ENCODE measurements at places on chromosomes 3 and 15.

- DNase-seq: no peak
Measured at GRCh38 chr15:69515508-69515907, 62.9 kb downstream of the RPLP1 start.

DNA sequence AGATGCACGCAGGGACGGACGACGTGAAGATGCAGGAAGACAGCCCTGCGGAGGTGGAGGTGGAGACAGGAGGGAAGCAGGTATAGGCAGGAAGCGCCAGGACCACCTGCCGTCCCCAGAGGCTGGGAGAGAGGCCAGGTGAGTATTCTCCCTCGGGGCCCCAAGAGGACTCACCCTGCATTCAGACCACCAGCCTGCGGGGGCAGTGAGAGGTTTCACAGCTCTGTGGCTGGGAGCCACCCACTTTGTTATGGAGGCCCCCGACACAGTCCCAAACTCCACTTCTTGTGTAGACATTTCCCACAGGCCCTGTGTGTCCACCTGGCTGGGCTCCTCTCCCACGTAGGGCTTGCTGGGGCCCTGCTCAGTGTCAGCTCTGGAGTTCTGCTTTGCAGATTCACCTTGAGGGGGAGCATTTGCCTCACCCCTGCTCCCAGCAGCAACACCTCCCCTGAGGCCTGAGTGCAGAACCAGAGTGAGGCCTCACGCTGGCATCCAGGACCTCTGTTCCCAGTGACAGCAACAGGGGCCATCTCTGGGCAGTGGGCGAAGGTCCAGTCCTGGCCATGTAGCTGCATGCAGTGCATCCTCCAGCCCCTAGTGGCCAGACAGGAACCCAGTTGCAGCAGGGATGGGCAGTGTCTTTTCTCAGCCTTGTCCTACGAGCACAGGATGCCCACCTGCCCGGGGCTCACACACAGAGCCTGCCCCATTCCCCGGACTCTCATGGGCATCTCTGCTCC is 119.4 kb upstream of the IQSEC1 start:
- no peak for DNase-seq

- DNase-seq: no peak
Measured at GRCh38 chr15:91471468-91471867, 371.4 kb downstream of the SV2B start.

DNA sequence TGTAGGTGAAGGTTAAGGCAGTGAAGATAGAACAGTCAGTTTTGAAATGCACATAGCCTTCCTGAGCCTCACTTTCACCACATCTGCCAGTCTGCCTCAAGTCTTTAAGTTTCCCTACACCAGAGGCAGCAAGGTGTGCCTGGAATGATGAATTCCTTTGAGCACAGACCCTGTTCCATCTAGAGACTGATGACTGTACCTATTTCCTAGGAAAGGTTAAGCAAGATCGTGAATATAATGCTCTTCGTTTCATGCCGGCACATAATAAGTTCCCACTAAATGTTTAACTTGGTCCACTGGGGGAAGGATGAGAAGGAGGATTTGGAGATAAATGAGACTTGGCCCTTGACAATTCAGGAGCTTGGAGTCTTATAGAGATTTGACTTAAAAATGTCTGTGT is 141.9 kb downstream of the LPP start:
- DNase-seq: no peak

GRCh38 chr3:174337227-174337626 is 521.9 kb upstream of the NAALADL2 start:
- no peak for DNase-seq

DNA sequence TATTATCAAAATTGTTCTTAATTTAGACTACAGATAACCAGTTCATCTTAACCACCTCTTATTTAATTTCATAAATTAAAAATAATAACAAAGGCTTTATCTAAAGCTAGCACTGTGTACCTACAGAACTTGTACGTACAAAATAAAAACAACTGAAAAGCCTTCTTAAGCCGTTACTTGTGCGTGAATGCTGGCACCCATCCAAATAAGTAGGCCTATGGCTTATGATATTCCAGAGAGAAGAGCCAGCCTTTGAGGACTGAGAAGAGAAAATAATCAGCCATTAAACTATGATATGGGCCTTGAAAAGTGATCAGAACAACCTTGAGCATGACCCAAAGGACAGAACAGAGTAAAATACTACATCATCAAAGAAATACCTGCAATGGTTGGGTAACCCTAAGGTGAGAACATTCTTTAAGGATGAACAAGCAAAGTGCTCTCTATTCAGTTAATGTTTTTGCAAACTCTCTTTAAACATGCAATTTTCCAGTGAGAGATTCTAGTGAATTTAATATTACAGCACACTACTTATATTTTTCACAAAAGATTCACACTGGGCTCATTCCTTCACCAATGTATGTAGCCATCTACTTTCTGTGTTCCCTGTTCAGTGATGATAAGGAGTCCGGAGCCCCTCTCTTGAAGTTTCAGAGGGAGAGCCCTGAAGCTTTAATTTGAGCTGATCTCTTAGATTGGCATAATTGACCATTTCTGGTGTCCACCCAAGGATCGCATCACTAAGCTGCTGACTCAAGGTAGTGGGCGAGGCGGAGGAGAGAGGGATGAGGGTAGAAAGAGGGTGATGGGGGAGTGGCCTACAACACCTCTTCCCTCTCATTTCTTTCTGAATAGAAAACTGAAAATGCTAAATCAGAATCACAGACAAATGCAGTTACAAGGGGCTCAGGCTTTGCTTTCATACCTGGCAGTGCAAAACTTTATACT is 7.7 kb upstream of the ACTC1 start:
- no peak for DNase-seq

- no peak for DNase-seq
Measured at GRCh38 chr3:73216310-73216709, 154.9 kb downstream of the EBLN2 start.

DNA sequence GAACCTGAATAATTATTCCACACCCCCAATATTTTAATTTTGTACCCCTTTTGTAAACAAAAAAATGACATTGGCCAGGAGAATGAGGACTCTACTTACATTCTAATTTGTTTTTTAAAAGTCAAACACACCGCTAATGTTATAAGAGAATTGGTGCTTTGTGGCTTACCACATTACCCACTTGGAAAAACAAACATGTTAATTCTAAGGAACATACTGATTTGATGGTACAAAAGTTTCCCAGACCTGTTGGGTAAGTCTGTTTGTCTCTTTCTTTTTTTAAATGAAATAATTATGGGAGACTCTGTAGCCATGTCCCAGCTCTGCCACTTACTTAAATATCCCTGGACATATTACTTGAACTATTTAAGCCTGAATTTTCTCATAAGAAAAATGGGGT is 352.5 kb upstream of the C2CD4B start:
- no peak for DNase-seq

DNA sequence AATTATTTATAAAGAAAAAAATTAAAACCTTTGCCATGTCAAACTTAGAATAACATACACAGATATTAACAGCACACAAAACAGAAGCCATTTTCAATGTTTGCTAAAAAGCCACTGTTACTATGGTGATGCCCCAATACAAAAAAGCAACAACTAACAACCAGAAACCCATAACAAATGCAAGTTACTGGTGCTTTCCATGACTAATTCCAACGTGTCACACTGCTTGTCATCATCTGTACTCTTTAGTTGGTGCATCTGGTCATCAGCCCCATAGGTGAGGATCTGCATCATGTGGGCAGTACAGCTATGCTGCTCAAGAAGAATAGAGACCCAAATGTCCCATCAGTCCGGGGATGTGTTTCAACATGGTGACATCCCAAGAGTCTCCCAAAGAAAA is 52.8 kb downstream of the ATP8B4 start:
- no peak for DNase-seq

GRCh38 chr3:113063126-113063894 is 72.5 kb downstream of the GTPBP8 start:
- no peak for DNase-seq

- no peak for DNase-seq
Measured at GRCh38 chr3:196169836-196170240, 41.4 kb downstream of the ZDHHC19 start.

GRCh38 chr3:15750143-15750542 is 47.6 kb downstream of the ANKRD28 start:
- no peak for DNase-seq

GRCh38 chr15:74196175-74196574 is 6.4 kb downstream of the STRA6 start:
- DNase-seq: no peak

GRCh38 chr3:94716326-94717018 is 653.6 kb downstream of the NSUN3 start:
- DNase-seq: no peak

- DNase-seq: no peak
Measured at GRCh38 chr15:44647036-44647435, 16.4 kb downstream of the SPG11 start.

GRCh38 chr15:39593071-39593655 is 12.3 kb downstream of the THBS1 start:
- DNase-seq: no peak

DNA sequence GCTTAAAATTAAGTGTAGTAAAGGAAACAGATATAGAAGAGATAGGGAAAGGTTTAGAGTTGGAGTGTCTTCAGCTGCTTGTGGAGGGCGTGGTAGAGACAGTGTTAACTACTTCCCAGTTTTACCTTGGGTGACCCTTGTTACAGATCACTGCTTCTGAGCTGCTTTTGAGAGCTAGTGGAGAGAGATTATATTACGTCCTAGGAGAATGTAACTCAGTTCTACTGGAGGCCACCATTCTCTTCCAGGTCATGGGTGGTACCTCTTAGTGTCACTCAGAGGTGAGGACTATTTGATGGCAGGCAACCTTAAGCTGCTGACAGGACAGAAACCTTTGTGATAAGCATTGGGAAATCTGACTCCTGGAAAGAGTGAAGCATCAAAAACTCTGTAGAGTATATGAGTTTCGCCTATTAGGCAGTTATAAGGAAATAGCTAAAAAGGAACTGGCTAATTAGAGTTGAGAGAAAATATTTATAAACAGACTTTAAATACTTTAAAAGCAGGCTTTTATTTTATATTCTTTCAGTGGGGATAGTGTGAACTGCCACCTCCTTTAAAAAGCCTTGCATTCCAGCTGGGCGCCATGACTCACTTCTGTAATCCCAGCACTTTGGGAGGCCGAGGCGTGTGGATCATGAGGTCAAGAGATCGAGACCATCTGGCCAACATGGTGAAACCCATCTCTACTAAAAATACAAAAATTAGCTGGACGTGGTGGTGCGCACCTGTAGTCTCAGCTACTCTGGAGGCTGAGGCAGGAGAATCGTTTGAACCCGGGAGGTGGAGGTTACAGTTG is 106.5 kb downstream of the ZNF609 start:
- DNase-seq: no peak

- no peak for DNase-seq
Measured at GRCh38 chr15:83733206-83733605, 79.3 kb downstream of the ADAMTSL3 start.

DNA sequence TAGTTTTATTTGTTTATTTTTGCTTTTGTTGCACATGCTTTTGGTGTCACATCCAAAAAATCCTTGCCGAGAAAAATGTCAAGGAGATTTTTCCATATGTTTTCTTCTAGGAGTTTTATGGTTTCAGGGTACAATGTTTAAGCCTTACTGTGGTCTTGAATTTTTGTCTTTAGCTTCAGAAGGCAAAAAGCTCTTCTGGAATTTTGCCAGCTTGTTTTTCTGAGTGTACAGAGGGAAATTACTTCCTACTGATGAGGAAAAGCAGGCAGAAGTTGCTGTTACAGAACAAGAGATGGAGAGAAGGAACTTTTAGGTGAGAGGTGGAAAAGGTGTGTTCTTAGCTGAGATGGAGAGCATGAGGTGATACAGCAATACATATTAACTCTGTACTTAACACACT is 59.6 kb downstream of the UBE2E2 start:
- DNase-seq: no peak

- DNase-seq: no peak
Measured at GRCh38 chr15:45137703-45138102, 7.9 kb downstream of the DUOX1 start.

GRCh38 chr15:98503970-98504369 is 144.4 kb upstream of the IGF1R start:
- no peak for DNase-seq

DNA sequence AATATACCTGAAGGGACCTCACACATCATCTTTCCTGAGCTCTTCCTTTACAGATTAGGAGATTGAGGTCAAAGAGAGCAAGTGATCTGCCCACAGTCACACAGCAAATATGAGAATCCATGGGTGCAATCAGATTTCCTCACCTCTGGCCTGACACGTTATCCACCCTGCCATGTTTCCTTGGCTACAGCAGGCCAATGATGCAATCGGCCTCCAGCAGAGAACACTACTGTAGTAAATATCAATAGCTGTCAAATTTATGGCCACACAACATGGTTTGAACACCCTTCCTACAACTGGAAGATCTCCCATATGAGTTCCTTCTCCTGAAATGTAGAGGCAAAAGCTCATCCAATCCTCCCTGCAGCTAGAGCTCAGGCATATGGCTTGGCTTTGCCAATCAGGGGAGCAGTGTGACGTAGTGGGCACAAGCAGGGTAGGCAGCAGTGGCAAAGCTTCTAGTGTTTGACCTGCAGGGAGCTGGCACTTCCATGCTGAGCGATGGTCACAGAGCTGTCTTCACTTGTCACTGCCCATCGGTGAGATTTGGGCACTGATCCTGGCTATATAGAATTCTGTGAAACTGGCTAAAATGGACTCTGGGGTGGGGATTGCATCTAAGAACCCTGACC is 271.3 kb downstream of the TJP1 start:
- no peak for DNase-seq

GRCh38 chr15:60651734-60652141 is 172.8 kb upstream of the ICE2 start:
- no peak for DNase-seq

- DNase-seq: no peak
Measured at GRCh38 chr3:185586686-185587039, 568 bp downstream of the SENP2 start.

DNA sequence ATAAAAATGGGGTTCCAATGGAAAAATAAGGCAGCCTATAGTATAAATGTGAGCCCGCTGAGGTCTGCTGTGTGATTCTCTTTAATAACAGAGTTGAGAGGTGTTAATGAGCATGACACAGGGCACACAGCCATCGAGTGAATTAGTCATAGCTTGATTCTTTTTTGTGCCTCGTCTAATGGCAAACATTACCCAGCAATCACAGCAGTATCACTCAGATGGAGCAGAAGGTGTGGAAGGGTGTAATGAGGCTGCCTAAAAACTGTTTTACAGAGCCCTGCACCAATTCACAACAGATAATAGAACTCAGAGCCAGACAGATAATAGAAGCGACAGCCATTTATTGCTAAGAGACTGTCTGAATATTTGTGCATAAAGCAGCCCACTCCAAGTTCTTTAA is 178.6 kb upstream of the TPRG1 start:
- DNase-seq: no peak

DNA sequence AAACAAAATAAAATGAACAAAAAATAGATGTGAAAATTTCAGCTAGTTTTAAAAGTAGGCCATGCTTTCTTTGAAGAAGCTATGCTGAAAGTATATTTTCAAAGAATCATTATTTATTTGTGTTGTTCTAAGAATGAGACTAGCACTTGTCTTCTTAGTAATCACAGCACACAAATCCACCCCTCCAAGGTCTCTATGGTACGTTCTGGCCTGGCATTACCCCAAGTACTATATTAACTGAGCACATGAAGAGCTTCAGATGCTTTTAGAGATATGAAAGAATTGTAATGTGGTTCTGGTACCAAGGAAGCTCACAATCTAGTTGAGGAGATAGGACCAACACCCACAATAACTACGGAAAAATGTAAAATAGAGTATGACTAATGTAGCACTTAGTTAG is 416.5 kb downstream of the PLCL2 start:
- no peak for DNase-seq
